ENCODE measurements at places on chromosomes 16 and 17.

GRCh38 chr16:84879569-84880487, 60.0 kb downstream of the CRISPLD2 start:
- H3K4me3 ChIP-seq, result no peak overlapping the region
- no peak for DNase-seq
- no peak overlapping the region for H3K27ac ChIP-seq
- H3K4me1 ChIP-seq, result peaks cover 2% of the 10 kb centered on the region

DNA sequence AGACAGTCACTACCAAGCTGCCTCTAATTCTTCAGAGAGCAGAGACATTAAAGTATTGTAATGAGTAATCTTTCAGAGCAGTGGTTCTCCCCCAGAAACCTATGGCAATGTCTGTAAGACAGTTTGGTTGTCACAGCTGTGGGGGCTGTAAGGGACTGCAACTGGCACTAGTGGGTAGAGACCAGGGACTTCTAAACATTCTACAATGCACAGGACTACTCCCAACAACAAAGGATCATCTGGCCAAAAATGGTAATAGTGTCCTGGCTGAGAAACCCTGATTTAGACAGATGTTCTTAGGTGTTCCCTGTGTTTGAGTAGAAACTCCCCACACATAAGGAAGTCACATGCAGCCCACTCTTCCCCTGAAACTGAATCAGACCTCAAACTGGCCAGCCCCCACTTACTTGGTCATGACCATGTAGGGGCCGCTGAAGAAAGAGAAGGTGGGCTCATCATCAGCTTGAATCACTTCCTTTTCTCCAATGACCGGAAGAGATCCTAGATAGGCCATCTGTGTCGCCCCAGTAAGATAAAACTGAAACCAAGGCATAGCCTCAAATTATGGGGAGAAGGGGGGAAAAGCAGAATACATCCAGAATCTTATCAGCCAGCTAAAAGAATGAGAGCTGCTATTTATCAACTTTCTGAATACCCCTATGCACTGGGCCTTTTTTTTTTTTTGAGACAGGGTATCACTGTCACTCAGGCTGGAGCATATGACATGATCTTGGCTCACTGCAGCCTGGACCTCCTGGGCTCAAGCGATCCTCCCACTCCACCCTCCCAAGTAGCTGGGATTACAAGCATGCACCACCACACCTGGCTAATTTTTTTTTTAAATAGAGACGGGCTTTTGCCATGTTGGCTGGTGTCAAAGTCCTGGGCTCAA, 75.8 kb downstream of the TEX14 start:
- H3K4me3 ChIP-seq, result no peak overlapping the region
- H3K4me1 ChIP-seq, result no peaks in the 10 kb centered on the region
- H3K27ac ChIP-seq, result no peak overlapping the region
- H3K27me3 ChIP-seq, result peaks cover 1% of the 10 kb centered on the region

- H3K36me3 ChIP-seq, result no peaks in the 10 kb centered on the region
- peaks cover 21% of the 10 kb centered on the region for H3K4me1 ChIP-seq
- H3K27me3 ChIP-seq, result no peaks in the 10 kb centered on the region
- peak overlapping the region; percentile 97 for H3K4me3 ChIP-seq
- peak; percentile 72 for DNase-seq
These were observed 902 bp upstream of the DHRS7B start for GRCh38 chr17:21125862-21126261.

- H3K4me1 ChIP-seq, result peaks cover 57% of the 10 kb centered on the region
- no peaks in the 10 kb centered on the region for H3K27me3 ChIP-seq
- H3K36me3 ChIP-seq, result no peaks in the 10 kb centered on the region
- H3K4me3 ChIP-seq, result peak overlapping the region; percentile 79
- DNase-seq, result peak; percentile 64
- peak overlapping the region; percentile 98 for H3K27ac ChIP-seq
These were observed 67.0 kb downstream of the CENPV start for GRCh38 chr17:16286009-16286946.
